ENCODE measurements at places on chromosomes 7 and 10.

GRCh38 chr10:24790599-24790998 lies 66.9 kb upstream of the ARHGAP21 start:
- DNase-seq = no peak

GRCh38 chr10:120131183-120131582 lies 238.7 kb downstream of the SEC23IP start:
- DNase-seq = no peak

DNA sequence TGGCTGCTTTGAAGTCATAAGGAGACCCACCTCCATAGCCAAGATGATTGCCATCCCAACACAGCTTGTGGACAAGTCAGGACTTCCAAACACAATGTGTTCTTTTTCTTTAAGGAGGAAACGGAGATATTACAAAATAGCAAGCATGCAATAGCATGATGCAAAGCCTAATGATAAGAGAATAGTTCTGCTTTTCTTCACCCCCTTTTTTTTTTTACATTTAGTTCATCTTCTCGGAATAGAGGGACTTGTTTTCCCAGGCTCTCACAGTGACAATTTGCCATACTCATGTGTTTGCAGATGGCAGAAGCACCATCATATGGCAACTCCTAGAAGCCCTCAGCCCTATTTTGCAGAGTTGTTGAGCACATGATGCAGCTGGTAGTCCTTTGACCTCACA lies 119.8 kb downstream of the ITGB8 start:
- DNase-seq = no peak

DNA sequence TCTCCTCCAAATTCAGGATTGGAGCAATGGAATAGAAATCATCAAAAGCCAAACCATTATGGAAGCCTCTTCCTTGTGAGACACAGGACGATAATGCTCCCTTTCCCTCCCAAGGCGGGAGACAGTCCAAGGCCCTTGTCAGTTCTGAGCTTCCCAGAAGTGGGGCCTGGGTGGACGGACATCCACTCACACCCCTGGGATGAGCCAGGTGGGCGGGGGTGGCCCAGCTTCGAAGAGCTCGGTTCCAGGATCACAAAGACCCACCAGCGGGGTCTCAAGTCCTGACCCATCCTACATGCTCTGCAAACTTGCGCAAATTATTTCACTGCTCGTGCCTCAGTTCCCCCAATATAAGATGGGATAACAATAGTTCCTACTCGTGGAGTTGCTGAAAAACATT lies 10.1 kb upstream of the FOXL3 start:
- no peak for DNase-seq

DNA sequence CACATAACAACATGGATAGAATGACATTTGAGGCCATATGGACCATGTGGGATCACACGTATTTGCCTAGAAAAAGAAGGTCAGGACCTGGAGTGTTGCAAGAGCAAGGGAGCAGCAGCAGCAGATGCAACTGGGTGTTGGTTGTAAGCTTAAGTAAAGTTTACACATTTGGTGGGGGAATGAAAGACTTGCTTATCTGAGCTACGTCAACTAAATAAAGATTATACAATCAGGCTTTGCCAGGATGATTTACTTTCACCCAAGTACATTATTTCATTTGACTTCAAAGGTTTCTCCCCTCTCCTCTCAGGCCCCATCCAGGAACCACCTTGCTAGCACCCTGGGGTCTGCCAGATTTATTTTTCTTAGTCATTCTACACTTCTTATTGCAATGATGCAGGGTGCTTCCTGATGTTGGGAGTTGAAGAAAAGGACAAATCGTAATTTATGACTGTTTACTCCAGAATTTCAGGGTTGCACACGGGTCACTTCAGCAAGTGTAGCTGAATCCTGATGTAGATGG lies 591.9 kb upstream of the IGFBP3 start:
- DNase-seq = no peak

DNA sequence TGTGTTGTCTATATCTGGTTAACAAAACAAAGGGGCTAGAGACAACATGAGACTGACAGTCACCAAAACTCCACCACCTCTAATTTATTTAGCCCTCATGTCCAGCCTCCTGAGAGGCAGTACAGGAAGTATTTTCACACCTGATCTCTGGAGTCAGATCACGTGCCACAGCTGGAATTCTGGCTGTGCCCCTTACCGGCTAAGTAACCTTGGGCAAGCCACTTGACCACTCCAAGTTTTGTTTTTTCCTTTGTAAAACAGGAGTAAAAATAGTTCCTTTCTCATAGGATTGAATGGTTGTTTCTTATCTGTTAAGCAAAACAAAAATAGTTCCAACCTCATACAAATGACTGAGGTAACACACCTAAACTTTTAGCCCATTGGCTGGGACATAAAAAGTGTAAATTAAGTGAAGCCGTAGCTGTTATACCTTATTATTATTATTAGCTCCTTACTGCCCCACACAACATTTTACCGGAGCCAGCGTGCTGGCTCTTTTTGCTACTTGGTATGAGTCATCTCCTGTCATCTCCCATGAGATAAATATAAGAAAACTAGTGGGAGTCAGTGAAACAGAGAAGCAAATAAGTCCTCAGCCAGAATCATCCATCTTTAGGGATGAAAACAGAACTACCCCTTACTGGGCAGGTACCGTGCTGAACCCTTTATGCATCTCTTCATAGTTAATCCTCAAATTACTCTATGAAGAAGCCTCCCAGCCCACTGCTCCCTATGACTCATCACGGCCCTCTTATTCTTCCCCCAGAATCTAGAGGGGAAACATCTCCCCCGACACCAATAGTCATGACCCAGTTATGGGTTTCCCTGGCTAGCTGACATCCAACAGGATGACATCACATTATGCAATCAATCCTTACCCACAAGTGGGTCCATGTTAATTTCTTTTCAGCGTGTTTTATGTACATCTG lies 44.9 kb downstream of the PPP1R3C start:
- no peak for DNase-seq

DNA sequence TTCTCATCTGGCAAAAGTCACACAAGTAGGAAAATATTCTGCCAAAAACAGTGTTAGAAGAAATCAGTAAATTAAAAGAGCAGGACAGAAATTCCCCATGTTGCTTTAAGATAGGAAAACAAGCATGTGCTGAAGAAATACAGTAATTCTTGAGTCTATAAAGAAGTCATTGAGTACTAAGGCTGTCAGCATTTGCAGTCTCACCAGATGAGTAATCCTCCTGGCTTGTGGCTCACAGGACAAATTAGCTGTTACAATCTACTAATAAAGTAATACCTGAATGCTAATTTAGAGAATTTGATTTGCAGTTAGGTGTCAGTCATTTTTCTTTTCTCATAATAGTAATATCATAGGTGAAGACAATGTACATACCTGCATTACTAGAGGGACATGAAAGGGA lies 1158.9 kb upstream of the CELF2 start:
- DNase-seq = no peak

GRCh38 chr7:19439517-19439916 lies 269.3 kb downstream of the POLR1F start:
- no peak for DNase-seq

DNA sequence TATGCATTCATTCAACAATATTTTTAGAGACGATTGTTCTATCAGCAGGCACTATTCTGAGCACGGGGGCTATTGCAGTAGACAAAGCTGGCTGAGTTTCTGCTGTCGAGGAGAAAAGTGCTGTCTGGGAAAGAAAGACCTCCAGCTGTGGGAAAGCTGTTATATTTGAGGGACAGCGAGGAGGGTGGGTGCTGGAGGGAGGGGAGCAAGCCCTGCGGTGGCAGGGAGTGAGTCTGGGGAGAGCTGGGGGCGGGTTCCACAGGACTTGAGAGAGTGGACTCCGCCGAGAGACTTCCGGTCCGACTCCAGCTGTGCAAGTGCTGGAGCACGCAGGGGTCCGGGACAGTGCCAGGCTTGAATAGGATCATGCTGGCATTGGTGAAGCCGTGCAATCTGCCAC lies 602.1 kb upstream of the FOXK1 start:
- no peak for DNase-seq

GRCh38 chr10:77925410-77925794 lies 1.2 kb downstream of the DLG5 start:
- no peak for DNase-seq

DNA sequence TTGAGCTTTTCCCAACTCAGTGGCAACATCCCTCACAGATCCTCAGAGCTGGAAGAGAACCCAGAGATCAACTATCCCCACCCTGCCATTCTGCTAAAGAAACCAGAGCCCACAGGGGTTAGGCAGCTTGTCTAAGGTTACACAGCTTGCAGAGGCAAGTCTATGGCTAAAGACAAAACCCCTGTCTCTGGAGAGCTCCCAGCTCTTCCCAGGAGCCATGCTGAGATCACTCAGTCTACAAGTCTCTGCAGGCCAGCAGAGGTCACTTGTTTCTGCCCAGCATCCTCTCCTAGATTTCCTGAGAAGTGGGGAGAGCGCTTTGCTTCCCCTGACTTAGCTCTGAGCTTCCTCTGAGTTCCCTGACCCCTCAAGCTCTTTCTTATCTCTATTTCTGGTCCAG lies 28.5 kb upstream of the LOXL4 start:
- DNase-seq = no peak

GRCh38 chr7:112855227-112855626 lies 65.0 kb upstream of the TMEM168 start:
- DNase-seq = no peak

GRCh38 chr7:25402532-25402931 lies 174.2 kb upstream of the NPVF start:
- DNase-seq = no peak

All from activated CD4-positive, alpha-beta T cell treated with anti-CD3 and anti-CD28 coated beads, Interleukin-2, Interleukin-4, amounts not matched to agents 100 ng/mL and 50 ng/mL, durations not matched to agents 16 hours and 8 hours (primary cell).